Activated B cell treated with CpG ODN at 0.5 μM for 24 hours (primary cell): ENCODE measurements at places on chromosomes 13 and 19. TPM values are rescaled to one million over a fixed set of nuclear protein-coding genes. Genes with fewer than 3 reads are reported as not detected.

DNA sequence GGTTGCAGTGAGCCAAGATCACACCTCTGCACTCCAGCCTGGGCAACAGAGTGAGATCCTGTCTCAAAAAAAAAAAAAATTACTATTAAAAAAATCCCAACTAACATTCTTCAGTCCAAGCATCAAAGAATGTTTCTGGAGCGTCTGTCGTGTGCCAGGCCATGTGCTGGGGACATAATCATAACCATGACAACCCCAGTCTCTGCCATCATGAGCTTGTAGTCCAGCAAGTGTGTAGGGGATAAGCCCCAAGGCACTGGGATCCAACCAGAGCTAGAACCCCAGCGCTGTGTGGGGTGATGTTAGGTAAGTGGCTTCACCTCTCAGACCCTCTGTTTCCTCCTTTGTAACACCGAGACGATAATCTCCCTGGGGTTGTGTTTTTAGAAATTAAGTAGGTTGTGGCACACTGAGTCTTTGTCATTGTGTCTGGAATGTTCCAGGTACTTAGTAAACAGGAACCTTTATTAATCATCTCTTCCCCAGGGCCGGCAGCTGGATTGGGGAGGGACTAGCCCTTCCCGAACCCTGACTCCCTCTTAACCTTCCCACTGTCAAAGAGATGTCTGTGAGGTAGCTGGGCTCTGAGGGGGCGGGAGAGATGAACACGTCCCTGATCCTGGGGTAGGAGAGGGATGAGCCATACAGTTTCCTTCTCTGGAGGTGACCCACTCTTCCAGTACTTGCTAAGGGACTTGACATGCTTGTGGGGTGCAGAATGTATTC is 5.2 kb downstream of the ITPKC start:
- no peak for DNase-seq

DNA sequence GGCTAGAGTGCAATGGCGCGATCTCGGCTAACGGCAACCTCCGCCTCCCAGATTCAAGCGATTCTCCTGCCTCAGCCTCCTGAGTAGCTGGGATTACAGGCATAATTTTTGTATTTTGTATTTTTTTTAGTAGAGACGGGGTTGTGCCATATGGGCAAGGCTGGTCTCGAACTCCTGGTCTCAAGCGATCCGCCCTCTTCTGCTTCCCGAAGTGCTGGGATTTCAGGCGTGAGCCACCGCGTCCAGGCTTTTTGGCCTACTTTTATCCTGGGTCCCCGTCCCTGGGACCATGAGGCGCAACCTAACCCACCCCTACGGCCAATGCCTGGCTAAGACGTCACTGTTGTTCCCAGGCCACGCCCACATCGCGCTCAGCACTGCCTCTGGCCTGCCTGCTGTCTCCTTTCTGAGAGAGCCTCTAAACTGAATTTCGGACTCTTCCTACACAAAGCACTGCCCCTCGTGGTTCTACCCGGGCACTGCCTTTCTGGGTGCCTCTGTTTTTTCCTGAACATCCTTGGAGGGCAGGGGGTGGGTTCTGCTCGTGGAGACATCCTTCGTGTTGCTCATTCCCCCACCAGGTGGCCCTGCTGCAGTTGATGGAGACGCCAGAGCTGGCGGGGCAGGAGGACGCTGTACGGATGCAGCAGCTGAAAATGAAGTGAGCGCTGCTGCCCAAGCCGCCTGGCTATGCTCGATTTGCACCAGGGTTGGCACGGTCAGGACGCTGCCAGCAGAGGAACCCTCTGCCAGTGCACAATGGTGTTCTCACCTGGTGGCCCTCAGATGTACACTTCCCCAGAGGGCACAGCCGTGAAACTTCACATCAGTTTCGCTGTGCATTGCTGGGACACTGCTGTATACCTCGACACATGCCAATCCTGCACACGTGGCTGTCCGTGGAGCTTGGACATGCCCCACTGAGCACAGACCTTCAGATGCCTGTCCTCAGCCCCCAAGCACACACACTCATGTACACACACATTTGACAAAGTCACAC is 2.0 kb downstream of the REX1BD start:
- no peak for DNase-seq

- no peak for DNase-seq
These were observed 285.8 kb upstream of the PCDH9 start for GRCh38 chr13:67515895-67516294.

DNA sequence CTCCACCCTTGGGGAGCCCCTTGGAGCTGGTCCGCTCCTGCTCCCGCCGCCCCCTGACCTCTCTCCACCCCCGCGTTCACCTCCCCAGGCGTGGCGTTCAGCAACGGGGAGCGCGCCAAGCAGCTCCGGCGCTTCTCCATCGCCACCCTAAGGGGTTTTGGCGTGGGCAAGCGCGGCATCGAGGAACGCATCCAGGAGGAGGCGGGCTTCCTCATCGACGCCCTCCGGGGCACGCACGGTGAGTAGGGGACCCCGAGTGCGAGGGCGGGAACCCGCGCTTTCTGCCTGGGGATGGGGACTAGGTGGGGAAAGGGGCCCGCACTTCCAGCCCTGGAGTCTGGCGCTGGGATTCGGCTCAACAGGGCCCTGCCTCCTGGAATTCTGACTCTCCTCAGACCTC is 1.7 kb downstream of the CYP2A13 start:
- DNase-seq = no peak

- no peak for DNase-seq
These were observed 7.6 kb downstream of the DNAJB1 start for GRCh38 chr19:14510311-14511228.

GRCh38 chr13:24288870-24289269 is 20.5 kb upstream of the C1QTNF9 start:
- no peak for DNase-seq

- DNase-seq = no peak
These were observed 4.7 kb downstream of the MAB21L1 start for GRCh38 chr13:35471706-35472322.

GRCh38 chr19:20067943-20068342 is 9.9 kb upstream of the ZNF90 start:
- no peak for DNase-seq

The GCDH gene
- 62.3 and 73.9 TPM in 2 replicates for total RNA-seq

The ZSWIM4 gene
- 8.5 and 11.2 TPM in 2 replicates for total RNA-seq

The LILRA6 gene
- total RNA-seq = not detected in 2 replicates

The LHB gene
- not detected in 2 replicates for total RNA-seq
